ENCODE measurements at places on chromosomes 16 and 17.

GRCh38 chr17:60455378-60455777, 33.1 kb downstream of the CHCT1 start:
- no peak for DNase-seq

GRCh38 chr17:15462976-15463772, 4.2 kb downstream of the CDRT4 start:
- no peak for DNase-seq

DNA sequence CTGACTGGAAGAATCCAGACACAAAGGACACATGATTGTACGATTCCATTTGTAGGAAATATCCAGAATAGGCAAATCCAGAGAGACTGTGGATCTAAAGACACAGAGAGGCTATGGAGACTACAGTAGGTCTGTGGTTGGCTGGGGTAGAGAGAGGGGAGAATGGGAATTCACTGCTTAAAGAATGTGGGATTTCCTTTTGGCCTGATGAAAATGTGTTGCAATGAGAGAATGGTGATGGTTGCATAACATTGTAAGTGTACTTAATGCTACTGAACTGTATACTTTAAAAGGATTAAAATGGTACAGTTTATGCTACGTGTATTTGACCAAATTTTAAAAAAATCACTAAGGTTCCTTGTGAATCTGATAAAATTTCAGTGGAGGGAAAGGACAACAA, 62.1 kb downstream of the GPRC5B start:
- no peak for DNase-seq

- no peak for DNase-seq
Observed at GRCh38 chr17:44381810-44382305, 7.6 kb downstream of the ITGA2B start.

DNA sequence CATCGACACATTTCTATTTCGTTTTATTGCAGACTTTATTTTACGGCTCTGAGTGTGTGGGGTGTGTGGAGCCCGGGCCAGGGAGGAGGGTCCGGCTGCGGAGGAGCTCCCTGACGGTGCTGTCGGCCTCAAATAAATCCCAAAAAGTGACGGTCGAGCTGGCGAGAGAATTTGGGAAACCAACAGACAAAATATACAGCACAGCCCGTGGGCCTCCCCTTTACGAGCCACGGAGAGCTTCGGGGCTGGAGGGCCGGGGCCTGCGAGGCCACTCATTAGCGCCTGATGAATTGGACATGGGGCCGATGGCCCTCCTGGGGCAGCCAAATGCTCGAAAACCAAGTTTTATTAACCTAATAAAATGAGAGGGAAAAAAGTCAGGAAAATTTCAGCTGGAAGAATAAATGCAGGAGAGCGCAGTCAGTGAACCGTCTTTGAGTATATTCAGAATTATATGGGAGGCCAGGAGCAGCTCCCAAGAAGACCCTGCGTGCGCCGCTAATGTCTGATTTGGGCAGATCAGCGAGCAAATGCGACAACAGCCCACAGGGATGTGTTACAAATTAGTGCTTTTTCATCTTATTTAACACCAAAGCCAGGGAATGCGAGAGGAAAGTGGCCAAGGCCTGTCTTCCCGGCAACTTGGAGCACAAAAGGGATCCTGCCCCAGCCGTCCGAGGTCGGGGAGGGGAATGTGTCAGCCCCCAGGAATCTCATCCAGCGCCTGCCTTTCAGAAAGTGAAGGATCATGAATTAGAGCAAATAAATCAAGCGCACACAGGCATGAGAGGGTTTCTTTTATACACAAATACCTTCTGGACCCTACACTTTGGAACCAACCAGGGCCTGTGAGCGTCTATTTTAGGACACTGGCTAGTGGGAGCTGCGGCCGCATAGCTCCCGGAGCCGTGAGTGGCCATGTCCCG, 249.1 kb downstream of the C16orf95 start:
- DNase-seq: no peak

GRCh38 chr17:63512896-63513644, 10.1 kb upstream of the KCNH6 start:
- DNase-seq: no peak

GRCh38 chr17:77829843-77830799, 128.4 kb upstream of the TNRC6C start:
- no peak for DNase-seq

- DNase-seq: no peak
Observed at GRCh38 chr17:58693208-58693607, 806 bp downstream of the RAD51C start.

DNA sequence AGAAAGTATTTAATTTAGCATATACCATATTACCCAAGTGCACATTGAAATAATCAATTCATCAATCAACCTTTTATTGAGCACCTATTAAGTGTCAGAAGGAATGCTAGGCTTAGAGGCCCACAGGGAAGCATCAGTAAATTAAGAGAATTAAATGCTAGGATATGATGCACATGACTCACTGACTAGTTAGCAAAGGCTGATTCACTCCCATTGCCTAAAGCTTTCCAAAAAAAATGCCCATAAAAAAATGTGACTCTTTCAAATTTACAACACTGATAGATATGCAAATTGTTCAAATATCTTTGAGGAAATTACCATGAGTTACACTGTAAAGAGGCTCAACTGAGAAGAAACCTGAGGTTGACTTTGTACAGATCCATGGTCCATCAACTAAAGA, 883.3 kb downstream of the CDH11 start:
- no peak for DNase-seq

DNA sequence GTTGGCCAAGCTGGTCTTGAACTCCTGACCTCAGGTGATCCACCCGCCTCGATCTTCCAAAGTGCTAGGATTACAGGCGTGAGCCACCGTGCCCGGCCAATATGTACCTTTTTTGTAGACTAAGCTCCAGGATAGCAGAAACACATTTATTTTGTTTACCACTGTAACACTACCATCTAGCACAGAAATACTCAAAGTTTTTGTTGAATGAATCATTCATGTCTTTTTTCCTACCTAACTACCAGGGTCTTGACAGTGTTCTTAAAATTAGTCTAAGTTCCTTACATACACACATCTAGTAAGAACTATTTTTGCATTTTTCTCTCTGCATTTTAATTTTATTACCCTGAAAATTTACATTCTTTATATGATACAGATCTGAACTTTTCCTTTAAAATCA, 44.4 kb downstream of the AKAP10 start:
- DNase-seq: no peak

DNA sequence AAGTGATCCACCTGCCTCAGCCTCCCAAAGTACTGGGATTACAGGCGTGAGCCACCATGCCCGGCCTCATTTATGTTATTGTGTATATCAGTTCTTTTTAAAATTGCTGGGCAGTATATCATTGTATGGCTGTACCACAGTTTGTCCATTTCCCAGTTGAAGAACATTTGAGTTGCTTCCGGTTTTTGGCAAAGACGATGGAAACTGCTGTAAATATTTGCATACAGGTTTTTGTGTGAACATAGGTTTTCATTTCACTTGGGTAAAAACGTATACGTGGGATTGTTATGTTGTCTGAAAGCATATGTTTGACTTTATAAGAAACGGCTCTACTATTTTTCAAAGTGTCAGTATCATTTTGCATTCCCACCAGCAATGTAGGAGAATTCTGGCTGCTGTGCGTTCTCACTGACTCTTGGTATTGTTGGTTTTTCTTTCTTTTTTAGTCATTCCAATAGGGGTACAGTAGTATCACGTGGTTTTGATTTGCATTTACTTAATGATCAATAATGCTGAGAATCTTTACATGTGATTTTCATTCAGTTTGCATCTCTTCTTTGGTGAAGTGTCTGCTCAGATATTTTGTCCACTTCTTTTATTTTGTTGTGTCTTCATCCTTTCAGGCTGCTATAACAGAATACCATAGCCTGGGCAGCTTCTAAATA, 63.2 kb upstream of the GOT2 start:
- DNase-seq: no peak

DNA sequence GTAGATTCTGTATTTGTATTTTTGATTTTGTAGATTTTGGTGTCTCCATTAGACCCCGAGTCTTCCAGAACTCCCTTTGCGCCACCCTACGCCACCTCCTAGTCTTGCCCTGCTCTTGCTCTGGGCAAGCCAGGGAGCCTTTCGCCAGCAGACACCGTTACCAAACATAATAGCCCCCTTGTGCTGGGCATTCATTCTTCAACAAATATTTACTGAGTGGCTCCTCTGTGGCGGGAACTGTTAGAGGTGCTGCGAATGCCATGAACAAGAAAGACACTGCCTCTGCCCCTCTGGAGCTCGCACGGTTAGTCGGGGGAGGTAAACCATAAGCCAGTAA, 841 bp upstream of the GPT2 start:
- no peak for DNase-seq

DNA sequence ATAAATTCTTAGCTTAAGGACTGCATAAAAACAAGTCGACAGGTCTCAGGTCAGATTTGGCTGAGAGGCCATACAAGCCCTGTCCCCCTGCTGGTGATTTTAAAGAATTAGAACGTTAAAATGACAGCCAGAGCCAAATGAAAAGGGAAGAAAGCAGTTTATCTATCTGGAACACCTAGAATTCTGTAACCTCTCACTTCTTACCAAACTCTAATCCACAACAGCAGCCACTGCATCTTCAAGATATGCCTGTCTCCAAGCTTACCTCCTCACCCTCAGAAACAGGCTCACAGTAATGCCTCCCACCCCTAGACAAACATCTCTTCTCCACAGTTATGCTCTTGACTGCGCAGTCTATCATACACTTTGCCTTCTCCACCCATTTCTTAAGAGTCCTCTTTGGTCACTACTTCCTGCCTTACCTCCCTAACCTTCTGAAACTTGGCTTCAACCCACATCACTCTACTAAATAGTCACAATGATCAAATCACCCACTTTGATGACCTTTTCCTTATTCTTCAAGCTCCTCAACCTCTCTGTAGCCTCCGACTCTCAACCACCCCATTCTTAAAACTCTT, 14.2 kb downstream of the ANKFY1 start:
- DNase-seq: peak; percentile 5

DNA sequence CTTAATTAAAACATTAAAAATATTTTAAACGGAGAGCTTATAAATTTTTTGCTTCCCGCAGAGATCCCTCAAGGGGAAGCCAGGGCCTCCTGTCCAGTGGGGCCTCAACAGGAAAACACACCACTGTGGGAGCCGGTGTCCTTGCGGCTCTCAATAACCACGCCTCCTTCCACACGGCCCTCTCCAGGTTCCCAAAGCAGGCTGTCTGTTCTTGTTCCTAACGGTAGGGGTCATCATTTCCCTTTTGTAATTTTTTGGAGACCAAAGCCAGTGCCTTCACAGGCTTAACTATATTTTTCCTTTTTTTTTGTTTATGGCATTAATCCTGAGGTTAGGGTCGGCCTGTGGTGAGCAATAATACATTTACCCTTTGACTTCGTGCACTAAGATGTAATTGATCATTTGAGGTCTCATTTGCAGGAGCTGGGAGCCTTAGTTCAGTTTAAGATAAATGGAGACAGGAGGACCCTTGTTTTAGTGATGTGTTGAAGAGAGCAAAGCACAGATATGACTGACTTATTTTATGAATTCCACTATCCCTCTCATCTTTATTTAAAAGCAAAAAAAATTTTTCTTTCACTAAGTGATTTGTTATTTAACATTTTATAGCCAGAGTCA, 77.5 kb upstream of the N4BP1 start:
- no peak for DNase-seq

- no peak for DNase-seq
Observed at GRCh38 chr16:86520317-86521210, 10.2 kb downstream of the FOXF1 start.

GRCh38 chr16:3508736-3509135, 7.9 kb downstream of the CLUAP1 start:
- DNase-seq: no peak

DNA sequence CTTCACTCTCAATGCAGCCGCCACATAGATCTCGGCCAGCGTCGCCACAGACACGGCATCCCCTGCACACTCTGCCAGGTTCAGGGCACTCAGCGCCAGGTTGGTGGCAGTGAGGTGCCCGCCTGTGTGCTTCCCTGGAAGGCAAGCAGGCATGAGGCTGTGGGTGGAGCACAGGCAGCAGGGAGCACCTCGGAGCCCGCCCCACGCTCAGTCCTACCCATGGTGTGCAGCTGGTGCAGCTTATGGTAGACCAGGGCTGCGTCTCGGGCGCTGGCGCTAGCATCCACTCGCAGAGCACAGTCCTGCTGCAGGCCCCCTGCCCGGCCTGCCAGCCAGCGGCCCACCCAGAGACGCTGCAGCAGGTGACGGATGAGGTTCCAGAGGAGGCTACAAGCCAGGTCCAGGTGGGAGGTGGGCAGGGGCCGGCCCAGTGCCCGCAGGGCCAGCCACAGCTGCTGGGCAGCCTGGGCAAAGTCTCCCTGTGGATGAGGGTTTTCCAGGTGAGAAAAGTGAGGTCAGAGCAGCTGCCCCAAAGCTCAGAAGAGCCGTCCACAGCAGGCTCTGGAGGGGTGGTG, 20.5 kb downstream of the SREBF1 start:
- no peak for DNase-seq
